ENCODE measurements at places on chromosomes 16 and 17. TPM values are rescaled to one million over a fixed set of nuclear protein-coding genes. Genes with fewer than 3 reads are reported as not detected.

LITAFD gene
- polyA plus RNA-seq = not detected

DNA sequence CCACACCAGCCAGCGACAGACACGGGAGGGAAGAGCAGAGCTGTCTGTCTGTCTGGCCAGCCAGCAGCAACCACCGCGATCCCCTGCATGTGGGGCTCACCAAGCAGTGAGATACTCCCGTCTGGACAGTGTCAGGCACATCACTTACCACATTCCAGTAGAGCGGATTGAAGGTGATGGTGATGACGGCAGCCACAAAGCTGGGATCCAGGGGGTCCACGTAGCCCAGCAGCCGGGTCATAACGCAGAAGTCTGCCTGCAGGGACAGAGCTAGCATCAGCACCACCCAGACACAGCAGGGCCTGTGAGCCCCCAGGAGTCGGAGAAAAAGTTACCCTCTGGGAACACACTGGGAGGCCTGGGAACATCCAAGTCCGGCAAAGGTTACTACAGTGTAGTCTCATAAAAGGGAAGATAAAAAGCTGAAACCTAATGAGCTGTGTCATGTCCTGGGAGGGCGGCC, 14.7 kb downstream of the PEMT start:
- no peak for DNase-seq

SOX15 gene
- polyA plus RNA-seq = 2.1 TPM

DNA sequence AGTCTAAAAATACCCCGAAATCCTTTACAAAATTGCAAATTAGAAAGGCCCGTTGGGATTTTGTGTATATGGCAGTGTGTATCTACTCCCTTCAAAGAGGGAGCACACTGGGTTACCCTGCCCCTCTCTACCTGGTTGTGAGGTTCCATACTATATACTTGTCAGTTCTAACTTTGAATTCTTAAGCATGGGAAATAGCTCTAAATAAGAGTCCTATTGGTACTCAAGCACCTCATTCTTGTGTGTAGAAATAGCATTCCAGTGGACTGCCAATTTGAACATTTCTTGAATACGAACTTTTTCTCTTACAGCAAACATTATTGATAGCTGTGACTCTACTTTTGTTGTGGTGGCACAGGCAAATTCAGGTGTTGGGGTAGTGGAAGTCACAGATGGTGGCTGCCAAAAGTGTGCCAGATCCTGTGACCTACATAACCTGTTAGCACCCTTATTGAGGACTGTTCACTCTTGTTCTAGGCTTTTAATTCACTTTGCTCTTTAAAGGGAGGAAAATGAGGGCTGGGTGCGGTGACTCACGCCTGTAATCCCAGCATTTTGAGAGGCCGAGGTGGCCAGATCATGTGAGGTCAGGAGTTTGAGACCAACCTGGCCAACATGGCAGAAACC, 16.1 kb downstream of the ESRP2 start:
- no peak for DNase-seq

GRCh38 chr17:82876602-82877379, 37.0 kb upstream of the ZNF750 start:
- DNase-seq = no peak

GRCh38 chr16:81397879-81398520, 46.6 kb upstream of the CMIP start:
- no peak for DNase-seq

GRCh38 chr17:80892019-80892855, 99.4 kb upstream of the CHMP6 start:
- no peak for DNase-seq

C17orf67 gene
- 5.3 TPM for polyA plus RNA-seq

GRCh38 chr16:2609827-2610470, 72.1 kb downstream of the PDPK1 start:
- DNase-seq = no peak

GALR2 gene
- polyA plus RNA-seq = not detected
